ENCODE measurements at places on chromosomes 12 and 14.

DNA sequence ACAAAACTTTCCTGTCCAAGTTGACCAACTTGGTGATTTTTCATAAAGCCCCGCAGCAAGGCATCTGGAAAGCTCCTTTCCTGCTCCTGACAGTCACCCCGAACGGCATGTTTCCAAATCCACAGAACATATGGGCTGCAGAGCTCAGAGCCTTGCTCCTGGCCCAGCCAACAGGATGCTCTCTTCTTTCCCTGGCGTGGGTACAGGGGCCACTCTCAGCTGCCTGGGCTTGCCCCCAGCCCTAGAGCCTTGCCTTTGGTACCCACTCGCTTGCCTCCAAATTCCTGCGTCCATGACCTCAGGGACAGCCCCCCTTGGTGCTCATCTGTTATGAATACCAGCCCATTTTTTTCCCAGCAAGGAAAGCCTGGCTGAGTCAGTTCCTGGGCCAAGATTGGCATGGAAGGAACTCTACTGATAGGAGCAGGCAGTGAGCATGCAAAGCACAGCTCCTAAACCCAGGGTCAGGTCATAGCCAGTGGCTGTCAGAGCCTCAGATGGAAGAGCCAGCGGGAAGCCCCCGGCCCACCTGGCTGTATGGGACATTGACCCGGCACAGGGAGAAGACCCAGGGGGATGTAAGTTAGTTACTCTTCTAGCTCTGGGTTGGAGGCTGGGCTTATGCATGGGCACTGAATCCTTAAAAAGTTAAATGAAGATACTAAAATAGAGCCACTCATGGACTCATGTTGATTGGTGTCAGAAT lies 105.3 kb upstream of the RTL1 start:
- DNase-seq: no peak

GRCh38 chr14:98999901-99000300 lies 272.1 kb downstream of the BCL11B start:
- no peak for DNase-seq

DNA sequence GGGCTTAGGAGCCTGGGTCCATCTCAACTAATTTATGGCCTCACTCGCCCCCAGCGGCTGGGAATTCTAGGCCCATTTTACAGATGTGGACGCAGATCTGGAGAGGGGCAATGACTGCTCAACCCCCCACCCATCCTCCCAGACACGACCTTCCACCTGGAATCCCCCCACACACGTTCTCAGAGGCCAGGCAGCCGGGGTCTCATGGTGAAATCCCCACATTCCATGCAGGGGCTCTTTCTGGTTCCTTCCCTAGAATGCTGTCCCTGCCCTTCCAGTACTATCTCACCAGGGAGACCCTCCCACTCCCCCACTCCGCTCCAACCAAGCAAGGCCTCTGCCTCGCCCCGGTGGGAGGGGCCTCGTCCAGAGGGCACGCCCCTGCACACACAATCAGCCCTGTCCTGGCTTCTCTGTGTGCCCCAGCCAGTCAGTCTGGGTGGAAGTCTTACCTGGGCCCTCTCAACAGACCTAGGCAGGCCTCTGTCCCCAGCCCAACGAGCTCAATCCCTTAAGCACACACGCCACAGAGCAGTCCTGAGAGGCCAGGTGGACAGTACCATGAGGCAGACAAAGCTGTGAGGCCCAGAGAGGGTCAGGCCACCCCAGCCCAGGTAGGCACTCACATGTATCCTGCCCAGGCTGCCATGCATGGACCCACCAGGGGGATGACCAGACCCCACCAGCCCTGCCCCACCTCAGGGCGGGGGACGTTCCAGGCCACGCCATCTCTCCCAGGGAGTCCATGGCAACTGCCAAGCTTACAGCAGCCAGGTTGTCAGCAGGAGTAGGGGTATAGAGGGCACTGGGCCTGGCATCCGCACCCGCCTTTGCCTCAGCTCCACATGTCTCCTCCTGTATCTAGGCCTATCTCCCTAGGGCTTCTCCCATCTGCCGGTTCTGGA lies 1.3 kb upstream of the ANKRD9 start:
- DNase-seq: no peak

GRCh38 chr14:105088812-105089745 lies 23.8 kb upstream of the GPR132 start:
- DNase-seq: no peak

GRCh38 chr12:24898606-24899005 lies 50.3 kb downstream of the BCAT1 start:
- no peak for DNase-seq

GRCh38 chr12:122949816-122950675 lies 16.2 kb downstream of the ABCB9 start:
- no peak for DNase-seq

DNA sequence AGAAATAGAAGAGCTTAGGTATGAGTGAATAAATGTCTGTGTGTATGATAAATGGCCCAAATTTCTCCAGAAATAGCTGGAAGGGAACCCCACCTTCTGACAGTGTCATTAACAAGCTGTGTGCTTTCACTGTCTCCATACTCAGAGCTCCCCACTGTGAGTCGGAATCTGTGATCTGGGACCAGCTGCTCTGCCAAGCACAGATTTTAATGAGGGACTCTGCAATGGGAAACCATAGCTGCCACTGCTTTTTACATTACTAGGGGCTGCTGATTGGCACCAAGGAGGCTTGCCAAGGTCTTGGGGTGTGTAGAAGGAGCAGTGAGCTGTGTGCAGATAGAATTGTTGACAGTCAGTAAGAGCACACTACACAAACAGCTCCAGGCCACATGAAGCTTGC lies 244.2 kb upstream of the CCDC196 start:
- DNase-seq: no peak

DNA sequence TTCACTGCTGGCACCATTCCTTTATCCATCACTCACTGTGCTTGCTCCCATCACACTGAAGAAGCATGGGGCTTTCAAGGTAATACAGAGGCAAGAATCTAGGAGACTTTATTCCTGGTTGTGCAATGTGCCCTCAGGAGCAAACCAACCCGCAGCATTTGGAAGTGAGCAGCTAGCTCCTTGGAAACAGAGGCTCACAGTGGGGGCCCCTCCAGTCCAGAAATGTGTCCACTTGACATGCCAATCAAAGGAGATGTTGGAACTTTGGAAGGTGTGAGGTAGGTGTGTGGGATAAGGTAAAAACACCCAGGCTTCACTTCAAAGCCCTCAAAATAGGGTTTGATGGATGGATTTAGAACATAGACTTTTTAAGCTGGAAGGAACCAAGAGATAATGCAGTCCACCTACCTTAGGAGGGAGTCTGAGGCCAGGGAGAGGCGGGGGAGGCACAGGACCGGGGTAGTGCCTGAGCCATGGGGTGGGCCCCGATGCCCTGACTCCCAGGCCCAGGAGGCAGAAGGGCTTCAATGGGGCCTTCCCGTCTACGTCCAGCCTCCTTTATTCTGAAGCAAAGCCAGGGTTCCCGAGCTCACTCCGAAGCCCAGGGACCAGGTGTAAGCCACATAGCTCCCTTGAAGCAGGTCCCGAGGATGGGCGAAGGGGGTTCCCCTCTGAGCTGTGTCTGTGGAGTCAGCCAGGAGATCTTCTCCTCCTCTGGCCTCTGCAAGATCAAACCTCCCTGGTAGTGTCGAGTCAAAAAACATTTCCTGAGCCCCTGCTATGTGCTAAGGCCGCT lies 17.6 kb upstream of the BCL11B start:
- DNase-seq: no peak

DNA sequence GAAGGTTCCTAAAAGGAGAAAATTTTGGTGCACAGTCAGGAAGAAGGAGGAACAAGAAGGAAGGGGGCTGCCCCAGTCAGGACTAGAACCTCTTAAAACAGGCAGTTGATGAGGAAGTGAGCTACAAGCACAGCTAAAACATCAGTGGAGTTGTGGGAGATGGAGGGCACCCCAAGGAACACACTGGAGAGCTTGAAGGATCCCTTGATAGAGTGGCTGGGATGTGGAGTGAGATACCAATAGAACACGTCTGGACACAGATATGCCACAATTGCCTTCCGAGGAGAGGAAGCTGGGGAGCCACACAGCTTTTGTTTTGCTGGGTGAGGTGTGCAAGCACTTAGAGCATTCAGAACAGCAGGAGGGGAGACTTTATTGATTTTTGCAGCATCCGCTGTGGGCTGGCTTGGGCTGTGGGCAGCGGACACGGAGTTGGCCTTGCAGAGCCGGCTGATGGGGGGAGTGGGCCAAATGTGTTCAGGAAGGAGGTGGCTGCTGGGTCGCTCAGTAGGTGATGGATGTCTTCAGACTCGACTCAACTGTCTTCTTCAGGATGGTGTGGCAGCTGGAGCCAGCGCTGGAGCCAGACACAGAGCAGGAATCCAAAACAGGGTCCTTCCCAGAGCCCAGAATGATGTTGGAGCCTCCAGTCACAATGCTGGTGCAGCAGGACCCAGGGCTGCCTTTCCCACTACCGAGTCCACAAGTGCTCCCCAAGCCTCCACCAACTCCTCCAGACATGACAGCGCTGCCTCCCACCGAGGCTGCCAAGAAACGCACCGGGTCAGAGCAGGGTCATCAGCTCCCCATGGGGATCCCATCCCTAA lies 4.7 kb upstream of the KRT79 start:
- DNase-seq: no peak

GRCh38 chr14:52179141-52179790 lies 88.2 kb upstream of the PTGDR start:
- no peak for DNase-seq

DNA sequence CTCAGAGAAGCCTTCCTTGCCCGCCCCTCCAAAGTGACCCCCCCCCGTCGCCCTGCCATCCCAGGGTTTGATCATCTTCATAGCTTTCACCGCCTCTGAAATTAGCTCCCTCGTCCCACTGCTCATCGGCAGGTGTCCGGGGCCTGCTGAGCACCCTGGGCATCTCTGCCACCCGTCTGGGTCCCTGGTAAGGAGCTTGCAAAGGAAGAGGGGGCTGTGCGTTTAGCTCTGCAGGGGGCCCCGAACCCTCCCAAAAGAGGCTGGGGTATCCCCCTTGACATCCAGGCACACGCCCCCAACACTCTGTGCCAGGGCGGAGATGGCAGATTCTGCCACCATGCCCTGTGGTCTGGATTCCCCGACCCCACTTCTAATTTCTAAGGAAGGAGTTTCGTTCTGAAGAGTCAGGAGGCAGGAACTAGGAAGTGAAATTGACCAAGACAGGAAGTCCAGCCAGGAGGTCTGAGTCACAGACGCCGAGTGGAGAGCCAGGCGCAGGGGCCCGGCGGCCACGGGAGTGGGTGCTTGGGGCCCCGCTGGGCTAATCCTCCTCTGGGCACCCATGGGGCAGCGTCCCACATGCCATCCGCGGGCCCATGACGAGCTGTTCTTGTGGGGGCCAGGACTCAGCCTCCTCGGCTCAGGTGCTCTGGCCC lies 95.7 kb downstream of the RFLNA start:
- DNase-seq: no peak

- peak; percentile 67 for DNase-seq
Observed at GRCh38 chr12:53344824-53345485, 8.8 kb upstream of the SP7 start.

DNA sequence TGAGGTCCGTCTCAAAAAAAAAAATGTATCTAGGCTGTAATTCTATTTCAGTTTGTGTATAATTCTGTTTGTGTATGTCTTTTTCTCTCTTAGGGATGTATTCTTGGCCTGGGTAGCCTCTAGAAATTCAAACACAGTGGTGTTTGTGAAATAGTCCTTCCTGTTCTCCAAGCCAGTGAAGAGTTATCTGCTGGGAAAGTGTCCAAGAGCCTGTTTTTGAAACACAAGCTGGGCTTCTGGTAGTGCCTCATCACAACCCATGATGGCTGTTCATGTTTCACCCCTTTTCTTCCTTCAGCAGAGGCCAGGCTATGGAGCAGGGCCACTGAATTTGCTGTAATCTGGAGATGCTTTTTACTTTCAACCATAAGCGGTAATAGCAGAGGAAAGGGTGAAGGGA lies 14.7 kb downstream of the METTL3 start:
- DNase-seq: no peak

GRCh38 chr14:22622255-22622654 lies 21.9 kb downstream of the OR6J1 start:
- no peak for DNase-seq

DNA sequence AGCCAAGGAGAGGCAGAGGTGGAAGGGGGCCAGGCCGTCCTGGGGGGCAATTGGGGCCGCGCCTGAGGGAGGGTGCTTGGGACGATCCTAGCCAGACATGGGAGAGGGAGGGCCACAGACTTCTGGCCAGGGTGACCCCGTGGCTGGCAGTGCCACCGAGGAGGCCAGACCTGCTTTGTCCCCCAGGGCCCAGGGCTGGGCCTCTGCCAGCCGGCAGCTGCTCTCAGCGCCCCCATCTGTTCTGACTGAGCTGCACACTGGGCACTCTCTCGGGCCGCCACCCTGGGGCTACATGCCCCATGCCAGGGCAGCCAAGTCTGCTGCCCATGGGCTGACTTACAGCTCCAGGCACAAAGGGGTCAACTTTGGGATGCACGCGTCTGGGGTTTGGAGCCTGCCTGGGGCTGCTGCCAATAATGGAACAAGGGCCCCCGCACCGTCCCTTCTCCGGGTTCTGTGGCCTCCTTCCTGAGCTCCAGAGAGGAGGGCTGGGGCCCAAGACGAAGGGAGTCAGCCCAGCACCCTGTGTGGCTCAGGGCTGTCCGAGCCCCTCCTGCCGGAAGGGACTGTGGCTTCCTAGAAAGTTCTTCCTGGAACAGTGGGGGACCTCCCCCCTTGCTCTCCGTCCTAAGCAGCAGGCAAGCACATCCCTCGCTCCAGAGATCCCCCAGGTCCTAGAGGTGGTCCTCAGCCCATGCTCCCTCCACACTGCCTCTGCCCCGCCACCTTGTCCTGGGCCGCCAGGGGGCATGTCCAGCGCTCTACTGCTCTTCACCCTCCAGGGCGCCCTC lies 1.1 kb downstream of the ADSS1 start:
- no peak for DNase-seq

GRCh38 chr12:124681779-124682391 lies 114.5 kb upstream of the NCOR2 start:
- no peak for DNase-seq

DNA sequence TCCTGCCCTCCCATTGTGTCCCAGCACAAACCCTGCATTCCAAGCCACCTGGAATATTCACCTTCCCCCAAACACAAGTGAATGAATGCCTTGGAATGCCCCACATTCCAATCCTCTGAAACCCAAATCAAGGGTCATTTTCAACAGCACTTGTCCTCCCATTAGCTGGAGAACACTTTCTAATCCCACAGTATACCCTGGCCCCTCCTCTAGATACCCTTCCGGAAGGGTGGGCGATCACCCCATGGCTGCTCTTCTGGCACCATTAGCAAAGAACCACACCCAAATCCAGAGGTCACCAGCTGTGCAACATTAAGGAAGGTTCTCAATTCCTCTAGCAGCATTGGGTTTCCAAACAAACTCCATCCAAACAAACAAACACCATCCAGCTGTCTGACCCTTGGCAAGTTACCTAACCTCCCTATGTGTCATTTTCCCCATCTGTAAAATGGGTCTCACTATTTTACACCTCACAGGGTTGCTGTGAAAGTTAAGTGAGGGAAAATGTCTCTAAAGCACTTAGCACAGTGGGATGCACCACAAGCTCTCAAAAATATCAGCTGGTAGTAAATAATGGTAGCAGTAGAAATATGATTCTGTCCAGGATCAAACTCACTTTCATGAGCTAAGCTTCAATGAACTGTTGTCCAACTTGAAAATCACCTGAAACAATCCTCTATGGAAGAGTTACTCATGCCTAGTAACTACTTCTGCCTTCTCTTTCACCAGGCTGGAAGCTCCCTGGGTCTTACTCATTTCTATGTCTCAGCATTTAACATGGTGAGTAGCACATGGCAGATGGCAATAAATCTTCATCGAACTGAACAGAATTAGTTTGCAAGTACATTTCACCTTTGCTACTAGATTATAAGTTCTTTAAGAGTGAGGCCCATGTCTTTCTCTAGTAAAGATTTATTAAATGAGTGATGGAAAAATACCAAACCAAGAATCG lies 5.3 kb downstream of the NUAK1 start:
- no peak for DNase-seq

All from activated CD4-positive, alpha-beta T cell treated with anti-CD3 and anti-CD28 coated beads, Interleukin-2, amount 50 U/mL, for 4 hours (primary cell).